ENCODE measurements at places on chromosomes 6 and 20.

DNA sequence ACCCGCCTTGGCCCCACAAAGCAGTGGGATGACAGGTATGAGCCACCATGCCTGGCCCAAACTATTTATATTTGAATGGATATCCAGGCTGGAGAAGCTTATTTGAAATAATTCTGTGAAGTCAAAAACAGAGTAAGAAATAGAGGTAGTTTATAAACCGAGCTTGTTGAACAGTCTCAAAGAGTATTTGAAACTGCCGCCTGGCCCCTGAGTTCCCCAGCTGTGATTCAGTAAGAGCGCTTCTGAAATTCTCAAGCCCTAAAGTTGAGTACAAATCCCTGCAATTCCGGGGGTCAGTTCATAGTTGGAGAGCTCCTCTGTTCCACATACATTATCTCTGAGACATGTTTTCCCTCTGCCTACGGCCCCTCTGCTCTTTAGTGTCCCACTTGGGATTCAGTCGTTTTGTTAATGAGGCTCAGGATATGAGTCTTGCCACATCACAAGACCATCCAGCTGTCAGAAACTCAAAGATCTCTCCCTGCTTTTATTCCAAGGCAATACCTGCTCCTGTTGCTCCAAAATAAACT is 127.8 kb downstream of the SOD2 start:
- DNase-seq = no peak

GRCh38 chr6:31572041-31572911 is at the start of gene LTA:
LTA (plus strand) TSS chr6:31572289; CDS start chr6:31572743, 454 bp downstream.
- no peak for DNase-seq

GRCh38 chr6:148979014-148979901 is 232.4 kb downstream of the UST start:
- no peak for DNase-seq

DNA sequence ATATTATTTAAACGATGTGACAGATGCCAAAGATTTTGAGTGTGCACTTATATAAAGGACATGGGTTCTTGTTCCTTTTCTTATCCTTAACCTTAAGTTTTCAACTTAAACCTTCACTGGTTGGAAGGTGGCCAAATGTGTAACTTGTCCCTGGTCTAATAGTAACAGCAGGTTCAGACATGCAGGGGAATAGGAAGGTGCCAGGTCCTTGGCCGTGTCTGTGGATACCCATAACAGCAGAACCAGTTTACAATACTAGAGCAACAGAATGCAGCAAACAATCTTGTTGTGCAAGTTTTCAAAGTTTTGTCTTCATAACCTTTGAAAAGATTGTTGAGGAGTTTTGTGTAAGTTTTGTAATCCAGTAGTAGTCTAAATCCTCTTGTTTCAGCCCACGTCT is 4.4 kb downstream of the MYB start:
- DNase-seq = no peak

DNA sequence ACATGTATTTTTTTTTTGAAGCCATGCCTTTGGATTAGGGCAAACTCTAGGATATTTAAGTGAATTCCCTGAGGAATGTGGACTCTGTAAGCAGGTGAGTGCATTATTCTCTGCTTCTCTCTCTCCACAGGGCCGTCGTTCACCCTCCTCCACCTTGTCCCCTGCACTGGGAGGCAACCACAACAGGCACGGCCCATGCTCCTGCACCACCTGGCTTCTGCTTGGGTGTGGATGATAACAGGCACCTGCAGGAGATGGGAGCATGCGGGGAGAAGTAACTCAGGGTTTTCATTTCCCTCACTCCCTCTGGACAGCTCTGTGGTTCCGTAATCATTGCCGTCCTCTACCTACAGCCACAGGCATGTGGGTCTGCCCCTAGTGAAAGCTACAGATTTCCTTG is 43.4 kb downstream of the HLA-C start:
- DNase-seq = no peak

GRCh38 chr6:34875292-34876213 is 12.3 kb downstream of the TAF11 start:
- no peak for DNase-seq

DNA sequence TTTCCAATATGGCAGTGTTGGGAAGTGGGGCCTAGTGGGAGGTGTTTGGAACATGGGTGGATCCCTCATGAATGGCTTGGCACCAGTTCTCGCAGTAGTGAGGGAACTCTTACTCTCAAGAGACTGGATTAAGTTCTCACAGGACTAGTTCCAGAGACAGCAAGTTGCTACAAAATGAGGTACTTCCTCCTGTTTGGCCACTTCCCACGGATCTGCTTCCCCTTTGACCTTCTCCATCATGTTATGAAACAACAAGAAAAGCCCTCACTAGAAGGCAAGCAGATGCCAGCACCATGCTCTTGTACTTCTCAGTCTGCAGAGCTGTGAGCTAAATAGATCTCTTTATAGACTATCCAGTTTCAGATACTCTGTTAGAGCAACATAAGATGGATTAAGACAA is 3.1 kb downstream of the RSPH3 start:
- no peak for DNase-seq

DNA sequence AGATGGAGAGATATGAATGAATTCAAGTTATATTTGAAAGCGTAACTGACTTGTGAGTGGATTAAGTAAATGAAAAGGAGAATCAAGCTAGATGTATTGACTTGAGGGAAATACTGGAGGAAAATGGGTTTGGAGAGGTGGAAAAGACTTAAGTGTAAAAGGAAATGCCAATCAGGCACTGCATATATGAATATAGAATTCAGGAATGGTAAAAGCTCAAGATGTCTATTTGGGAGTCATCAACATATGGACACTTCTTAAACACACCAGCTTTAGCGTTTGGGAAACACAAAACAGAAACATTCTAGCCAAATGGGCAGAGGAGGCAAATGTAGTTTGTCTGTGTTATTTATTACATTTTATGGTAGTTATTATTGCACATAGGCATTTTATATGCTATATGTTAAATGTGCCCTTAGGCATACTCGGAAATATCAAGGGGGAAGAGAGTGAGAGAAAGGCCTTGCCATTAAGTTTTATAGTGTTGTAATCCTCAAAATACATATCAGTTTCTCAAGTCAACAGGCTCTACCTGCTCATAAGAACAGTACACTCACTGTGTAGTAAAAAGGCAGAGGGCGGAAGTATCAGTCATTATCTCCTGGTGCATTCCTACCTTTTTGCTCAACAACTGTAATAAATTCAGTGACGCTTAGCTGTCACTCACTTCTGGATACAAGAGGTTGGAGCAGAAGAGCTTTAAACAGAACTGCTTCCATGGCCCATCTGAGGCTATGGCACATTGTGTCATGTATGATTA is 33.7 kb upstream of the ME1 start:
- DNase-seq = no peak

DNA sequence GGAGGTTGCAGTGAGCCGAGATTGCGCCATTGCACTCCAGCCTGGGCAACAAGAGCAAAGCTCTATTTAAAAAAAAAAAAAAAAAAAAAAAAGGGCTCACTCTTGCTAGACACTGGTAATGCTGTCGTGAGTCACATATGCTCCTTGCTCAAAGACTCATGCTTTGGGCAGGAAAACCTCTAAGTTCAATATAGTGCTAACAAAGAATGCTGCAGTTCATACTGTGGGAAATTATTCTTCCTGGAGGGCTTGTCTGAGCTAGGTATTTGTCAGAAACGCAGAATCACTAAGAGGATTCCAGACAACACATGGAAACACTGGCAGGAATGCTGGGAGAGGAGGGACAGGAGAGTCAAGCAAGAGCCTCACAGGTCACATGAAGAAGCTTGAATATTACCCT is 2.3 kb upstream of the LYRM2 start:
- DNase-seq = no peak

DNA sequence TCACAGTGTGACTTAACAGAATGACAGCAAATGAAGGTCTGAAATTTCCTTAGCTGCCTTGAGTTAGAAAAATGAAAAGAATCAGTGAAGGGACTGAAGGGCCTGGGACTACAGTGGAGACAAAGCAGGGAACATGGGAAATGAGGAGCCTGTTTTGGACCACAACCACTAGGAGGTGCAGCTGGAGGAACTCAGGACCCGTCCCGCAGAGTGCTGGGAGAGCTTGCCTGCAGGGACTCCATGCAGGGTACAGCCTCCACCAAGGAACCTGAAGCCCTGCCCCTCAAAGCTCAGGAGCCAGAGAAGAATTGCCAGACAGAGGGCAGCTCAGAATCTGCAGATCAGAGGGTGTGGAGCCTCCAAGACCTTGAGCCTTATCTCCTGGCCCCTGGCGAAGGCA is 50.7 kb downstream of the LRFN2 start:
- no peak for DNase-seq

DNA sequence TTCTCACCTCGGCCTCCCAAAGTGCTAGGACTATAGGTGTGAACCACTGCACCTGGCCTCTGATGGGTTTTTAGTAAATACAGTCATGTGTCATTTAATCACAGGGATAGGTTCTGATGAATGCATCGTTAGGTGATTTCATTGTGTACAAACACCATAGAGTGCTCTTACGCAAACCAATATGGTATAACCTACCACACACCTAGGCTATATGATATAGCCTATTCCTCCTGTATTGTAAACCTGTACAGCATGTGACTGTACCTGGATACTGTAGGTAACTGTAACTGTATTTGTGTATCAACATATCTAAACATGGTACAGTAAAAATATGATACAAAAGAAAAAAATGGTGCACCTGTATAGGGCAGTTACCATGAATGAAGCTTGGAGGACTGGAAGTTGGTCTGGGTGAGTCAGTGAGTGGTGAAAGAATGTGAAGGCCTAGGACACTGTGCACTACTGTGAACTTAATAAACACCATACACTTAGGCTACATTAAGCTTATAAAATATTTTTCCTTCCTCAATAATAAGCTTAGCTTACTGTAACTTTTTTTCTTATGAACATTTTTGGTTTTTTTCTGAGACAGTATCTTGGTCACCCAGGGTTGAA is 10.0 kb downstream of the BICRAL start:
- no peak for DNase-seq

DNA sequence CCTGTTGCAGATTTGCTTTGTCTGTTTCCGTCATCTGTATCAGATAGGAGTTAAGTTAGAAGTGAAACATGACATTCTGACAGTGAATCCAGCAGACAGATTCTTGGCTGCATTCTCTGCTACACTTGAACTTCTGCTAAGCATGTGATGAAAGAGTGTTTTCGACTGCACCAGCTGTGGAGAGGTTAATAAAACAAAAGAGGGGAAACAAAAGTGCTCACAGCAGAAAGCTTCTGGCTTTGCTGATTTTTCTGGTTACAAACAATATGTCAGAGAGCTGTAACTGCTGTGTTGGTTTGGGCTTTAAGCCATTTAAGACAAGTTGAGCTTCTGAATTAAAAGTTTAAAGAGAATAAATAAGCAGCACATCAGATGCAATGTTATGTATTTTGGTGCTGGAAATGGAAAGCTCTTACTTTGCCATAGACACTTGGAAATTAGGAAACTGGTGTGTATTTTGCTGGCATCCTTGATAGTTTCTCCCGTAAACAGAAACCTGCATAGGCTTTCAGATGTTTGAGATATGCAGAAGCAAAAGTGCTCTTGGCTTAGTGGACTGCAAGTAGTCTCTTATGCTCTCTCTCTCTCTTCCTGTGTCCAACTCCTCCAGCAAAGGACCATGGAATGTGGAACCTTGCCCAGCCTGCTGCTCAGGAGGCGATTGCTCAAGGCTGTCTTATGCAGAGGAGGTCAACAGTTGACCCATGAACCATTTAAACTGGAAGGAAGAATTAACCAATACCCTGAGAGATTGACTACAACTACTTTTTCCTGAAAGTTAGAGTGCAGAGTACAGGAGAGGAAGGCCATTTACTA is 104.9 kb downstream of the RPS12 start:
- DNase-seq = no peak

- DNase-seq = no peak
Measured at GRCh38 chr6:121460170-121460569, 24.7 kb downstream of the GJA1 start.
